ENCODE measurements at places on chromosomes 2 and 18. TPM values are rescaled to one million over a fixed set of nuclear protein-coding genes. Genes with fewer than 3 reads are reported as not detected.

GRCh38 chr2:74877781-74878433, 44.0 kb downstream of the HK2 start:
- H3K27ac ChIP-seq, result no peak overlapping the region
- peaks cover 1% of the 10 kb centered on the region for H3K36me3 ChIP-seq
- no peaks in the 10 kb centered on the region for H3K4me1 ChIP-seq
- no peak overlapping the region for H3K4me3 ChIP-seq

GRCh38 chr2:231297108-231297908, 98.2 kb upstream of the B3GNT7 start:
- H3K4me1 ChIP-seq, result no peaks in the 10 kb centered on the region
- DNase-seq, result peak; percentile 73
- peaks cover 7% of the 10 kb centered on the region for H3K36me3 ChIP-seq
- H3K27ac ChIP-seq, result no peak overlapping the region

DNA sequence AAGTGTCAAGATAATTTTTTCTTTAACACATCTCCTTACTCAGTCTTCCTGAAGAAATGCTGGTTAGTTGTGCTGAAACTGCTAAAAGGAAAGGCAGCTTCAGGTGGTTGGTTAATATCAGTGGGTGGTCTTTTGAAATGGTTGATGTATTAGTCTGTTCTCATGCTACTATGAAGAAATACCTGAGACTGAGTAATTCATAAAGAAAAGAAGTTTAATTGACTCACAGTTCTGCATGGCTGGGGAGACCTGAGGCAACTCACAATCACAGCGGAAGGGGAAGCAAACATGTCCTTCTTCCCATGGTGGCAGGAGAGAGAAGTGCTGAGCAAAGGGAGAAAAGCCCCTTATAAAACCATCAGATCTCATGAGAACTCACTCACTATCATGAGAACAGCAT, 125.9 kb upstream of the CYRIA start:
- no peaks in the 10 kb centered on the region for H3K27me3 ChIP-seq
- no peak overlapping the region for H3K27ac ChIP-seq
- no peak for DNase-seq
- no peaks in the 10 kb centered on the region for H3K4me1 ChIP-seq
- no peak overlapping the region for H3K4me3 ChIP-seq
- no peaks in the 10 kb centered on the region for H3K36me3 ChIP-seq

Gene ZDBF2
- 20.2 TPM for total RNA-seq

- H3K4me1 ChIP-seq, result peaks cover 3% of the 10 kb centered on the region
- H3K4me3 ChIP-seq, result peak overlapping the region; percentile 67
- no peaks in the 10 kb centered on the region for H3K36me3 ChIP-seq
- peak; percentile 53 for DNase-seq
These were observed 793 bp downstream of the ZNF236 start for GRCh38 chr18:76823161-76823538.

Gene PPP1CB
- total RNA-seq, result 484 TPM

DNA sequence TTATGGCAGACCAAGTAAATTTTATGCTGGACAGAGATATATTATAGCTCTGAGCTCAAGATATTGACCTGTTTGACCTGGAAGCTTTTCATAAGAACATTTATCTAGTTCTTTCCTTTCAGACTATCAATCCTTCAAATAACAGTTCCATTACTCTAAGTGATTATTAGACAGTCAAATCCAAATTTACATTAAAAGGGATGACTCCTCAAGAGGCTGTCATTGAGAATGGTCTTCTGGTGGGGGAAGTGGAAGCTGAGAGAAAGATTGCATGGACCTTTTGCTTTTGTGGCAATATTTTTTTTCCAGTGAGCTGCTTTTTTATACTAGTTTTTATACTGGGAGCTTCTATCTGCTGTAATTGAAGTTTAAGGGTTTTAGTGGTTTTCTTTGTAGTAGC, 14.9 kb upstream of the SERPINB12 start:
- H3K36me3 ChIP-seq, result no peaks in the 10 kb centered on the region
- no peaks in the 10 kb centered on the region for H3K4me1 ChIP-seq

Gene FECH
- total RNA-seq, result 21.9 TPM

DNA sequence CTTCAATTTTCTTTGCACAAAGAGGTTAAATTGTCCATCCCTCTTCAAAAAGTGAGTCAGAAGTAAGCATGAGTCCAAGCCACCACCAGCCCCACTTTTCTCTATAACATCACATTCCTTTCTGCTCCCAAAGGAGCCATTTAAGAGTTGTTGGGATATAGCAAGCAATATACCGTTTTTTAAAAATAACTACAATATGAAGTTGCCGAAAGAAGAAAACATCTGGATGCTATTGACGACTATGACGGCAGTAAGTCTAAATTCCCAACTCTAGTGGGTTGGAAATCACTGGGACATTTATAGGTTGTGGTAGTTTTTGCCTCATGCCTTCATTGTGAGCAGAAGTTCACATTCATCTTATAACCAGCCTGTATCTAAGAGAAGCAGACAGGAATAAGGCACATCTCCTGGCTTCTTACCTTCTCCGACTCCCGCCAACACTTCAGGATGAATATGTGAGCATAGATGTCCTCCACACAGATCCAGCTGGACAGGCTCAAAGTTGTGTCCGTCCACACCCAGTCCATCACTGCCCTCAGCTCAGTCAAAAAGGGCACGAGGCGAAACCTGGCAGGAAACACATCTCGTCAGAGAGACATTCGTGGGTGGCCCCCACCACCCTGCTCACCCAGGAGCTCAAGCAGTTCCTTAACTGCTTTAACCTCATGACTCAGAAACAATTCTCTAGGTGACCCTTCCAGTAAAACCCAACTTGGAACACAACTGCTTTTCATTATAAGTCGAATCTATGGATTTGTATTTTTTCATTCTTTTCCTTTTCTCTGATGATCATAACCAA, 163.6 kb downstream of the NAPG start:
- no peak overlapping the region for H3K27ac ChIP-seq
- no peak for DNase-seq
- H3K36me3 ChIP-seq, result no peaks in the 10 kb centered on the region
- no peaks in the 10 kb centered on the region for H3K27me3 ChIP-seq
- no peak overlapping the region for H3K4me3 ChIP-seq
